ENCODE measurements at places on chromosomes 6 and 20.
A peak's percentile ranks its signal among the peaks of the same experiment; 100 is the strongest.

DNA sequence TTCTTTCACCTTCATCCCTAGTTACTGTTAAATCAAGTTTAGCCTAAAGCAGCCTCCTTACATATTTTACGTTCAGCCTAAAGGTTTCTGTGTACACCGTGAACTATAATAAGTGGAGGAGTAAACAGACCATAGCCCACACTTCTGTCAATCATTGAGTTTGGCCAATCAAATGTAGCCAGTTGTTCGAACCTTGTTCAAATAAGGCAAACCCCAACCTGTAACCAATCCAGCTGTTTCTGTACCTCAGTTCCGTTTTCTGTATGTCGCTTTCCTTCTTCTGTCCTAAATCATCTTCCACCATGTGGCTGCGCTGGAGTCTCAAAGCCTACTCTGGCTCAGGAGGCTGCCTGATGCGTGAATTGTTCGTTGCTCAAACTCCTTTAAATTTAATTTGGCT lies 1.8 kb upstream of the FBXO30 start:
- DNase-seq = no peak

DNA sequence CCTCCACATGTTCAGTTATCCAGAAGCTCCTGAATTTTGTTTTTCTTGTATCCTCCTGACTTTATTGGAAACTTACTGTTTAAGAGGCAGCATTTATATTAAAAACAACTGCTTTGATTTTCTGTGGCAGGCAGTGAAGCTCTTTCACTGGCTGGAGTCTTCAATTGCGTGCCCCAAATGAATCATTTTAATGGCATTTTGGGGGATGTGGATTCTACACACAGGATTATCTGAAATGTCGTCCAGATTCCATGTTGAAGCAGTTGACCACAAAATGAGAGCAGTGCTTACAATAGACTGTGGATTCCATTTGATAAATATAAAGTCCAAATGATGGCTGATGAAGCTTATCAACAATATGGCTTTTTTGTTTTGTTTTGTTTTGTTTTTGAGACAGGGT lies 41.0 kb upstream of the HIVEP1 start:
- no peak for DNase-seq

- no peak for DNase-seq
Measured at GRCh38 chr6:4707011-4707410, 69.2 kb upstream of the CDYL start.

- no peak for DNase-seq
Measured at GRCh38 chr20:41204304-41205265, 67.2 kb downstream of the PLCG1 start.

GRCh38 chr6:130955755-130956154 lies 107.3 kb downstream of the EPB41L2 start:
- DNase-seq = no peak

- no peak for DNase-seq
Measured at GRCh38 chr20:23018432-23018831, 16.7 kb upstream of the SSTR4 start.

DNA sequence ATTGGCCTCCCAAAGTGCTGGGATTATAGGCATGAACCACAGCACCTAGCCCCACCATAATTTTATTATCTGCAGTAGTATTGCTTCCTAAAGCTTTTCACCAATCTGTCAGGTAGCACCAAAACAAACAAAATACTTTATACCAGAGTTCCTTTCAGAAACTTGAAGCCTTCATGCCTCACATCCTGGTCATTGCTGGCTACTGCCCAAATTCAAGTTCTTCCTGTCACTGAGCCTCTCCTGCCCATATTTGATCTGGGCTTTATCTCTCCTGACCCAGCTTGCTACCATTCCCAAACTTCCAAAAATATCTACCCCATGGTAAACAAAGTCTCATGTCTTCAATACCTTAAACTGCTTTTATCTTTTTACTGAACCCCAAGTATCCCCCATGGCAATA lies 34.9 kb upstream of the DST start:
- DNase-seq = no peak

DNA sequence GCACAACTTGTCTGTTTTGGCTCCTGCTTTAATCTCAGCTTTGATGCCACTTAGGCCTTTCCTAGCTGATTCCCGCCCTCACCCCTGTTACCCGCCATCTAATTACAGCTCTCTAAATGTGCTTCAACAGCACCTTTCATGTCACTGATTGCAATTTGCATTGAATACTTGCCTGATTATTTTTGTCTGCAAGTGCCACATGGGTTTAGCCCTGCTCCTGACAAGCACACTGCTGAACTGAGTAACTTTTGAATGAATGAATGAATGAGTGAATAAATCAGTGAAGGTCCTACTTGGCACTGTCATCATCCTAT lies 591 bp upstream of the DCBLD1 start:
- no peak for DNase-seq

DNA sequence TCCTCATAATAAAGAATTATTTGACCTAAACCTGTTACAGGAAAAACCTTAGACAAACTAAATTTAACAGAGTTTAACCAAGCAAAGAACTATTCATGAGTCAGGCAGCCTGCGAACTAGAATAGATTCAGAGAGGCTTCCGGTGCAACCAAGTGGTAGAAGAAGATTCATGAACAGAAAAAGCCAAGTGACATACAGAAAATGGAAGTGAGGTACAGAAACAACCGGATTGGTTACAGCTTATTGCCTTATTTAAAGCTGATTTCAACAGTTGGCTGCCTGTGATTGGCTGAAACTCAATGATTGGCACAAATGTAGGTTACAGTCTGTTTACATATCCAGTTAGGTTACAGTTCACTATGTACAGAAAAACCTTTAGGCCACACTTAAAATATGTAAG lies 10.1 kb downstream of the PPP1R3G start:
- DNase-seq = no peak

- no peak for DNase-seq
Measured at GRCh38 chr6:116876107-116876506, 935 bp upstream of the RFX6 start.

- no peak for DNase-seq
Measured at GRCh38 chr6:112038268-112038667, 15.6 kb upstream of the CCN6 start.

GRCh38 chr20:11395581-11395980 lies 522.1 kb upstream of the BTBD3 start:
- no peak for DNase-seq

DNA sequence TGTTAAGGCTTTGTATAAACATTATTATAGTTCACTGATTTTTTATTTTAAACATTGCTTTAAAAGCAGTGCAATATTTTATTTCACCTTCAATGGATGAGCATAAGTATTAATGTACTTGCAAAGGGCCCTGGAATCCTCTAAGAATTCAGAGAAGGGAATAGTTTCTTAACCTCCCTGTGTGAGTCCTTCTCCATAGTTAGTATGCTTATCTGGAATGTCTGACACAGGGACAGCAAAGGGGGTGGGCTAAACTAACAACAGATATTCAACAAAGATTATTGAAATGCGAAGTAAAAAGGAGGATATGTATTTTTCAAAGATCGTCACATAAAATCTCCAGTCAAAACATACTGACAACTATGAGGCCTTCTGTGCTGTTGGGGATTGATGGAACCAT lies 300.4 kb downstream of the CENPW start:
- no peak for DNase-seq

DNA sequence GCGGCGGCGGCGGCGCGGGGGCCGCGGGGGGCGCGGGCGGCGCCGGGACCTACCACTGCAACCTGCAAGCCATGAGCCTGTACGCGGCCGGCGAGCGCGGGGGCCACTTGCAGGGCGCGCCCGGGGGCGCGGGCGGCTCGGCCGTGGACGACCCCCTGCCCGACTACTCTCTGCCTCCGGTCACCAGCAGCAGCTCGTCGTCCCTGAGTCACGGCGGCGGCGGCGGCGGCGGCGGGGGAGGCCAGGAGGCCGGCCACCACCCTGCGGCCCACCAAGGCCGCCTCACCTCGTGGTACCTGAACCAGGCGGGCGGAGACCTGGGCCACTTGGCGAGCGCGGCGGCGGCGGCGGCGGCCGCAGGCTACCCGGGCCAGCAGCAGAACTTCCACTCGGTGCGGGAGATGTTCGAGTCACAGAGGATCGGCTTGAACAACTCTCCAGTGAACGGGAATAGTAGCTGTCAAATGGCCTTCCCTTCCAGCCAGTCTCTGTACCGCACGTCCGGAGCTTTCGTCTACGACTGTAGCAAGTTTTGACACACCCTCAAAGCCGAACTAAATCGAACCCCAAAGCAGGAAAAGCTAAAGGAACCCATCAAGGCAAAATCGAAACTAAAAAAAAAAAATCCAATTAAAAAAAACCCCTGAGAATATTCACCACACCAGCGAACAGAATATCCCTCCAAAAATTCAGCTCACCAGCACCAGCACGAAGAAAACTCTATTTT lies 2.0 kb downstream of the FOXC1 start:
- DNase-seq = no peak

GRCh38 chr6:168534265-168534664 lies 93.3 kb downstream of the SMOC2 start:
- DNase-seq = no peak

DNA sequence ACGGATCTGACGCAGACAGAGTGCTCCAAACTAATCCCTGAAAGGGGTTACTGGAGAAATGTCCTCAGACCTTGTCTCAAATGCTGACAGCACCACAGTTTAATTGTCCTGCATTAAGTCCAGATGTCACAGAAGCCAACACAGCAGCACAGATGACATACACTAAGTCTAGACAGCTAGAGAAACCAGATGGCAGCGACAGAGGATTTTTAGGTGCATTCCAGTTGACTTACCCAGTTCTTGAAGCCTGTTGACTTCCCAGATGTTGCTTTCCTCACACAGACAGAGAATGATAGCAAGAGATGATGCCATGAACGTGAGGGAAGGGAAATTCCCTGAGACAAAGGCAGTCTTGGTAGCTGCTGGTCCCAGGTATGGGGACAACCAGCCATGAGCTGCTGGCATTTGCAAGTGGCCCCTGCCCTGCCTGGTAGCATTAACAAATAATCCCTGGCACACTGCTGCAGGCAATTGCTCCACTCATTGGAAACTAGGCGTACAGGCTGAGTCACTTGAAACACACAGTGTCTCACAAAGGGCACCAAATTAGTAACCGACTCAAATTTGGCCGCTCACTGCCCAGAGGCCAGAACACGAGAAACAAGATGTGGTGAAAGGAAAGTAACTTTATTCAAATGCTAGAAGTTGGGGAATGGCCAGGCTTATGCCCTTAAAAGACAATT lies 52.2 kb downstream of the ADGB start:
- peak; percentile 49 for DNase-seq

GRCh38 chr6:52533491-52533890 lies 43.4 kb downstream of the TRAM2 start:
- DNase-seq = no peak

GRCh38 chr20:11067359-11067758 lies 393.6 kb upstream of the JAG1 start:
- DNase-seq = no peak

GRCh38 chr6:136549300-136550044 lies 750 bp downstream of the MAP7 start:
- no peak for DNase-seq

DNA sequence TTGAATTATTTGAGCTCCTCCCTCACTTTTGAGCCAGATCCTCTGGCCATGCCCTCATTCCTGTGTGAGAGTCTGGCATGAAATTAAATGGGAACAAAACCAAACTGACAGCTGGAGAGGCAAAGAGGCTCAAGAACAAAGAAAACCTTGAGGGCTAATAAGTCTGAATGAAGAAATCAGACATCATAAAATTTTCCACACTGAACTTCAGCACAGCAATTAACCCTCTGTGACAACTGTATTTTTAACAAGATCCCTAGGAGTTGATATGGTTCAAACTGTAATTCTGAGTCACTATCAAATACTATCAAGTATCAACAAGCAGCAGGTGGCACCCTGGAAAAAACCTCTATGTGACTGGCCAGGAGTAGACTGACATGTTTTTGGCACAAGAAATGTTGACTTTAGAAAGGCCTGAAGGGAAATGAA lies 109.4 kb upstream of the EMILIN3 start:
- no peak for DNase-seq

DNA sequence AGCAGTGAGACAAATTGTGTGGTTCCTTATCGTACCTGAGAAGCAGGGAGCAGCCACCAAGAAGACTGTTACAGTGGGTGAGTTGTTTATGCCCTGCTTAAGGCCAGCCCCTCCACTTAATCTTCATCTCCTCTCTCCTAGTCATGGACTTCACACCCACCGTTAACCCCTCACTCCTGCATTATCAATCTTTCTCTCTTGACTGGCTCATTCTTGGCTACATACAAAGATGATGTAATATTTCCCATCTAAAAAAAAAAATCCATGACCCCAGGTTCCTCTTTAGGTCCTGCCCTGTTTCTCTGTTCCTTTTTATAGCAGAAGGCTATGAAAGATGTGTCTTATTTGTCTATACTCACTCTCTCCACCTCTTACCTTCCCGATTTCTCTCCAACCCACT lies 72.4 kb downstream of the SHLD1 start:
- DNase-seq = no peak

DNA sequence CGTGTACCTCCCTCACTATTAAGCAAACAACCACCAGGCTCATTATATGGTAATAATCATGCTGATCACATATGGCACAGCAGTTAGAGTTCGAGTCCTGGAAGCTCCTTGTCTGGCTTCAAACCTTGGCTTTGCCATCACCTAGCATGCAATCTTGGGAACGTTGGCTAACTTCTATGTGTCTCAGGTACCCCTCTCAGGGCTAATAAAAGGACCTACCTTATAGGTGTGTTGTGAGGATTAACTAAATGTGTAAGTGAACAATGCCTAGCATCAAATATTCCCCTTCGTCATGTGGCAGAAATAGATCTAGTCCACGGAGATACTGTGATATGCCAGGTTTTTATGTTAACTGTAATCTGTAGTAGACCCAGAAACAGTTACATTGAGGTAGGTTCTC lies 10.4 kb downstream of the CYP24A1 start:
- no peak for DNase-seq

- peak; percentile 44 for DNase-seq
Measured at GRCh38 chr20:63653041-63653973, at the start of gene STMN3. TSS of gene STMN3 (minus strand) at chr20:63653424. CDS start at chr20:63653345, 79 bp downstream.

- DNase-seq = no peak
Measured at GRCh38 chr20:45339799-45340198, 8.4 kb downstream of the SDC4 start.

DNA sequence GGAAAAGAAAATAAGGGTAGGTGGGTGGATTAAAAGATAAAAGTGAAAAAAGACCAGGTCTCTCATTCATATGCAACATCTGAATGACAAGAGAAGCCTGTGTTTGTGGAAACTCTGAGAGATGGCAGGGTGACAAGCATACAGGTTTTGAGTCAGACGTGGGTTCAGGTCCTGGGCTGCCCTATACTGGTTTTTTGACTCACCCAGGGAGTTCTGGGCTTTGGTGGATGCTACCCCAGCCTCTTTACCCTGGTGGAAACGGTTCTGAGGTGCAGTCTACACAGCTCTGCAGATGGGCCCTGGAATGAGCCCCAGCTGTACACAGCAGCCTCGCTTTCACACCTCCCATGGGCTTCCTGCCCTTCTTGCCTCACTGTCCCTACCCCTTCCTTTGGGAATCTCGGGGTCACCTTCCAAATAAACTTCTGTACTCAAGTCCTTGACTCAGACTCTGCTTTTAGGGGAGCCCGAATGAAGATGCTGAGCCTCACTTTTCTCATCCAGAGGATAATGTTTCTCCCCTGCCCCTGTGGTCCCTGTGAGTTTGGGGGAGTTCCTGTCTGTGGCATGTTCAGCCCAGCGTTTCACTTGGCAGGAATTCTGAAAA lies 77.7 kb upstream of the CLDN20 start:
- no peak for DNase-seq
